ENCODE measurements at places on chromosomes 16 and 17. TPM values are rescaled to one million over a fixed set of nuclear protein-coding genes. Genes with fewer than 3 reads are reported as not detected.

NPIPA2 gene
- polyA plus RNA-seq: 2.8 TPM

FOXC2 gene
- not detected for polyA plus RNA-seq

TVP23A gene
- 9.1 TPM for polyA plus RNA-seq

RNU2-1 gene
- not detected for polyA plus RNA-seq
